ENCODE measurements at places on chromosomes 3 and 15.

GRCh38 chr3:195877767-195878423 is 30.5 kb downstream of the TNK2 start:
- DNase-seq, result no peak

DNA sequence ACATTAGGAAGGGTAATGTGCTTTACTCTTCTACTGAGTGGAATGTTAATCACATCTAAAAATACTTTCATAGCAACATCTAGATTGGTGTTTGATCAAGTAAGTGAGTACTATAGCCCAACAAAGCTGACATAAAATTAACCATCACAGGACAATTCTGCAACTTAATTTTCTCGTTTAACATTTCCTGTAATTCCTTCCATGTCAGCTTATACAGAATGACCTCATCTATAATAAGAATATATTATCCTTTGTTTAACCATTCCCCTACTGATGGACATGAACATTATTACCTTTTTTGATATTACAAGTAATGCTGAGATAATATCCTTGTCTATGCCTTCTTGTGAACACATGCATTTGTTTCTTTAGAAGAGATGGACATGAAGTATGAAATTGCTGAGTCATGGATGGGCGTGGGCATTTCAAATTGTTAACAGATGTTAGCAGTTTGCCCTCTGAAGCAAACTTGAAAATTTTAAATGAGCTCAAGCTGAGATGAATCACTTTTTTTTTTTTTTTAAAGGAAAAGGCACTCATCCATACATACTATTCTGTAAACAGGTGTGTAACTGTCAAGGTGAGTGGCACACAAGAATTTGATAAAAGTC is 85.1 kb downstream of the OXNAD1 start:
- no peak for DNase-seq

GRCh38 chr3:183527428-183528379 is 27.8 kb downstream of the KLHL6 start:
- no peak for DNase-seq

DNA sequence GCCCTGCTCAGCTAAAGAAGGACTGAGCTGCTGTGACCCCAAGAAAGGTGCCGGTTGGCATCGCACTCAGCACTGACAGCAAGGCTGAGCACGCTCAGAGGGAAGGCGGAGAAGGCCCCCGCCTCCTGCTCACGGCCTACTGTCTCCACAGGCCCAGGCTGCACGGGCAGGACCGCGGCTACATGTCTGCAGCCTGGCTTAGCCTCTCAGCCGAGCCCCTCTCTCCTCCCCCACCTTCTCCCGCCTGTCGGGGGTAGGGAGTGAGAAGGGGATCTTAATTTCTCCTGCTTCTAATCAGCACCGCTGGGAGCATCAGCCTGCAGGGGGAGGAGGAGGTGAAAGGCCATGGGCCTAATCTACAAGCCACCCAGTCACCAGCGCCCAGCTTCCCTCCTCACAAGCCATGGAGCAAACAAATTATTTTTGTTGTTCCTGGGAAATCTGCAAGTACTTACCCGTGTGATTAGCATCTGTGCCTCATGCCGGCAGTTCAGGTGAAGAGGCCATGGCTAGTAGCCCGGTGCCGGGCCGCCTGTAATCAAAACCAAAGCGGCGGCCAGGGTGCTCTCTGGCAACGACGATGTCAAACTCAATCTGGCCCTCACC is 68.1 kb downstream of the EPHB3 start:
- no peak for DNase-seq

DNA sequence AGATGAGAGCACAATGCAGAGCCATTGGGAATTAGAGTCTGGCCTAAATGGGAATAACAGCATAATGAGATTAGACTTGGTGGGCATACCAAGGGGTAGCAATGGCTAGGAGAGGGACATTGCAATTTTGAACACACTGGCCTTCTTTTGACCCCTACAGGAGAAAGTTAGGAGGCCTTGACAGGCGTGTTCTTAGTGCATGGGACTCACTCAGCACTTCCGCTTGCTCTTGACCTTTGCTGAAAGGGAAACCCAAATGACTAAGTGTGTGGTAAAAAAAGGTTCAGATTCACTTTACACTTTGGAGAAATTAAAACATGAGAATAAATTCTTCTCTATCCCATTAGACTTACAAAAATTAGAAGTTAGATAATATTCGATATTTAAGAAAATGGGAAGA is 317.4 kb downstream of the DIPK2A start:
- DNase-seq, result no peak

DNA sequence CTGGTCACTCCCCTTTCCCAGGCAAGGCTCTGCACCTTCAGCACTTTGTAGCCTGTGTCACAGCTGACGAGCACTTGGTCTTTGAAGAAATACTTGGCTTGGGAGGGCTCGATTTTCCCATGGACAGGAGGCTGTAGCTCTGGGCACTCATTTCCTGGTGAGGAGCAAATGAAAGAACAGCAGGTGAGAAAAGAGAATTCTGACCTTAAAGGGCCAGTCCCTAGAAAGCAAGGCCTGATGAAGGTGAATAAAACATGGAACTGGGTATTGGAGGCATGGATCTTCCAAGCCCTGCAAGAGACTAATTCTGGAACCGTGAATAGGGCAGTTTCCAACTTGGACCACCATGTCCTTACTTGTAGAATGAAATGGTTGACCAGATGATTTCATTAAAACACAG is 39.9 kb downstream of the MASP1 start:
- DNase-seq, result no peak

DNA sequence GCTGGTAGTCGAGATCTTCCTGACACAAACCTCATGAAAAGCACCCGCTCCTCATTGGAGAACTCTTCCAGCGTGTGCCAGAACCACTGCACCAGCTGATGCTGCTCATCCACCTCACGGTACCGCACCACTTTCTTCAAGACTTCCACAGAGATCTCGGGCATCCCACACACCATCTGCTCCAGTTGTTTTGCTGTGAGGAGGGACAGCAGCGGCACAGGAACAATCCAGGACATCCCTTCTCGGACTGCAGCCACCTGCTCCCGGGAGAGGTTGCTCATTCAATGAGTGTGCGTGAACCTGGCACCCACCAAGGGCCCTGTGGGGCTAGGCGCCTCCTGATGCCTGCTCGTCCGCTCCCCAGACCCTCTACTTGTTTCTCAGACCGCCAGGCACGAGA is 15.1 kb downstream of the FBXL22 start:
- DNase-seq, result no peak

- DNase-seq, result no peak
Measured at GRCh38 chr3:106305127-106305526, 436.3 kb upstream of the CBLB start.

DNA sequence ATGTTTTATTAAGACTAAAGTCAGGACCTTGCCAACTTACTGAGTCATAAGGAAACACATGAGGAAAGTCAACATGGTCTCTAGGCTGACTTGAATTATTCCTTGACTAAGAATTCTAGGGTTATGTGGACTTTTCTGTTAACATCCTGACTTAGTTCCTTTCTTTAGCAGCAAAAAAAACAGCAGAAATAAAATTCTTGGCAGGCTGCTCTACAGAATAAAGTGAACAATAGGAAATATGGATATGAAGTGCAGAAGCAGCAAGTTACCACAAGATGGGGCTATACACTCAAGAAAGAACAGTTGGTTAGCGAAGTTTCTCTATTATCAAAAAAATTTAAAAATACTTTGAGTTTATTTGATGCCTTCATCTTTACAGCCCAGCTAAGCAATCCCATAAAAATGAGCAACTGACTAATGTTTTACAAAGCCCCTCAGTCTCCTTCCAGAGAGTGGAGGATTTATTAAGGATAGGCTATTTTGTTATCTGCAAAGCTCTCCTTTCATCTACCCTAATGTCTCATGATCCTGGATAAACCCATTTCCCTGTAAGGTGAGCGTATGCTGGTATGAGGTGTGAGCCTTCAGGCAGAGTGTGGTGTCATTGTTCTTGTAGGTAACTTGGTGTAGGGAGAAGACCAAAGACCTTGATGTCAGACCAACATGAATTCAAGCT is 23.1 kb upstream of the MCCC1 start:
- no peak for DNase-seq

DNA sequence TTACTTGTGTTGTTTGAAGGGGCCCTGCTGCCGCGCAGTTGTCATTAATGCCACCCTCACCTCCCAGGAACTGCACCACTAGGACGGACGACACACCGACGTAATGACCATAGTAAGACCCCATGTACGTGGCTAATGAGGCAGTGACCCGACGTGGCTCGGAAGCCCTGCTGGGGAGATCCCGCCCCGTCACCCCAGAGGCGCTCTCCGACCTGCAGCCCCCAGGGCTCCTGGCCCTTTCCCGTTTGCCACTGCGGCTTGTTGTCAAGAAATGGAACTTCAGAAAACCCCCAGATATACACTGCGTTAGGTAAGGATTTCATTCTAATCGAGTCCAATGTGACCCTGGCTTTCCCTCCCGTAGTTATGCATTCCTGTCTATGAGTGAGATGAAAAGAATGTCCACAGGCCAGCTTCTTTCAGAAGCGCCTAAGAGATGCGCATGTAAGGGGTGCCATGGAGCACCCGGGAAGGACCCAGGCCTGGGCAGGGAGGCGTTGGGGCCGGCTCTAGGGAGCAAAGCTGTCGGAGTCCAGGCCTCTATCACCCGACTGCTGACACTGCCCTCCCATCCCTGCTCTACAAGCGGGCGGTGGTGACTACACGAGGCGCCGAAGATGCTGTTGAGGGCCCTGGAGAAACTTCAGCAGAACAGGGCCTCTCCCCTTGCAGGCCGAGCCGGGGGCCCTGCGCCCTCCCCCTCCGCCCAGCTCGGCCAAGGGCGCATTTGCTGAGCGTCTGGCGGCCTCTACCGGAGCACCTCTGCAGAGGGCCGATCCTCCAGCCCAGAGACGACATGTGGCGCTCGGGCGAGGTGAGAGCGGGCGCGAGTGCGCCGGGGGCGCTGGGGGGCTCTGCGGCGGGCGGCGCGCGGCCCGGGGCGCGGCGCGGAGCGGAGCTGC is at the start of gene GABRA5:
TSS of gene GABRA5 (plus strand) at position 765 of the 902 bp plus-strand sequence. CDS start 2,187 bp downstream, outside the sequence.
- no peak for DNase-seq

GRCh38 chr15:95302809-95303208 is 1027.7 kb upstream of the NR2F2 start:
- DNase-seq, result no peak

DNA sequence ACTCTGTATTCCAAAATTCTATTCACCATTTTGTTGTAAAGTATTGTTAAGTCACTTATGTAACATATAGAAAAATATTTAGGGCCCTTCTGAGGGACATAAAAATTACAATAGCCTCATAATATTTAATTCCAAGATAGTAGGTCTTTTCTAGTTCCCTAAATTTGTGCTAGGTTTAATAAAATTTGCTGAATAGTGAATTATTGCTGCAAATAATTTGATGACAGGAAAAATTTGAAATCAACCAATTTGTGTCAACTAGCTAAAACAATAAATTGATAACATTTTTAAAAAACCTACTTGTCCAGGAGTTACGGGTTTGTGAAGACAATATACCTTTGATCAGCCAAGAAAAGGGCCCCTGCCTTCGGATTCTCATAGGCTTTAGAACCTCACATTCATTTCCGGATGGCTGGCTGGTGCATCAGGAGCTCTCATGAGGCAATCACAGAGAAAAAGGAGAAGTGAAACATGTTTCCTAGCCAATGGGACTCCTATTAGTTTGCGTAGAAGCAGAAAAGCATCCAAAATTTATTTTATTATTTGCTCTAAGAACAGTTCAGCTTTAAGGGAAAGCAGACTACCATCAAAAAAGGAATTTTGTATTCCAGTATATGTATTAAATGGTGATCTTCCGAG is 177.2 kb downstream of the LRRC3B start:
- DNase-seq, result no peak

GRCh38 chr15:70936326-70936725 is 43.7 kb downstream of the LRRC49 start:
- no peak for DNase-seq

GRCh38 chr3:15368561-15369135 is 36.3 kb upstream of the SH3BP5 start:
- no peak for DNase-seq

DNA sequence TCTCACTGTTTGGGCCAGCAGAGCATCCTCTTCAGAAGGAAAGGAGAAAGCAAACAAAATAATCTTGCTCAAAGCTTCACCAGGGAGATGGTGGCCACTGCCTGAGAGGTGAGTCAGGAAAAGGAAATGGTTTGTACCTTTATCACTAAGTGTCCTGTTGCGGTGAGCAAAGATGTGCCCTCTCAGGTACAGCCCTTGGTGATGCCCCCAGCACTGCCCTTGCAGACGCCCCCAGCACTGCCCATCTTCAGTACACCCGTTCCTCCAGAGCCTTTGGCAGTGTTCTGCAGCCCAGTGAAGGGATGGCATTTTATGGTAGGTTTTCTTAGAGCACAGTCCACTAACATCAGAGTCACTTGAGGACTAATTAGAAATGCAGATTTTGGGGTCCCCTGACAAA is 92.3 kb downstream of the ZNF621 start:
- no peak for DNase-seq

GRCh38 chr3:152253514-152253913 is 15.2 kb upstream of the MBNL1 start:
- DNase-seq, result no peak

DNA sequence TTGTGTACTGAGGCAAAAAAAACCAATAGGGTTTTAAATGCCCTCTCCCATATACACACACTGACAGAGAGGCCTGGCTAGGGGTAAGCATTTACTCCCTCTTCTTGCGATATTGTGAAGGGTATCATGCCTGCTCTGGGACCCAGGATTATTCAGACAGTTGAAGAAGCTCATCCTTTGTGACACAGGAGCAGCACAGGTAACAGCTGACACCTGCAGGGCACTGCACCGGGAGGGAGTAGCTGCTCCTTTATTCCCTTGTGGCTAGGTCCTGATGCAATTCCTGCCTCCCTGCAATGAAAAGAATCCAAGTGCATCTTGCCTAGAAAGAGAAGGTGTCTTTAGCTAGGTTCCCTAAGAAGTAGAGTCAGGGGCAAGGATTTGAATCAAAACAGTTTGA is 23.4 kb downstream of the POMGNT2 start:
- DNase-seq, result no peak

DNA sequence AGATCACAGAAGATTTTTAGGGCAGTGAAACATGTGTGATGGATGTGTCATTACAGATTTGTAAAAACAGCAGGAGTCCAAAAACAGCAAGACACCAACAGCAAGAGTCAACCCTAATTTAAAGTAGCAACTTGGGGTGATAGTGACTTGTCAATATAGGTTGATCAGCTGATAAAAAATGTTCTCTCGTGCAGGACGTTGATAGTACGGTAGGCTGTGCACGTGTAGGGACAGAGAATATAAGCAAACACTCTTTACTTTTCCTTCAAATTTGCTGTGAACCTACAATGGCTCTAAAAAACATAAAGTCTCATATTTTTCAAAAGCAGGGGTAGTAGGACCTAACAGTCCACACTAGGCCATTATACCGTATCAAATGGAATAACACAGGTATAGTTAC is 120.8 kb downstream of the STAG1 start:
- no peak for DNase-seq

- DNase-seq, result no peak
Measured at GRCh38 chr3:186216900-186217819, 108.3 kb upstream of the ETV5 start.
